Right kidney (tissue), 9 donors: ENCODE measurements at places on chromosomes 11 and 22.

GRCh38 chr11:83157594-83158356, 844 bp downstream of the PCF11 start:
- DNase-seq = peak; percentile 81

DNA sequence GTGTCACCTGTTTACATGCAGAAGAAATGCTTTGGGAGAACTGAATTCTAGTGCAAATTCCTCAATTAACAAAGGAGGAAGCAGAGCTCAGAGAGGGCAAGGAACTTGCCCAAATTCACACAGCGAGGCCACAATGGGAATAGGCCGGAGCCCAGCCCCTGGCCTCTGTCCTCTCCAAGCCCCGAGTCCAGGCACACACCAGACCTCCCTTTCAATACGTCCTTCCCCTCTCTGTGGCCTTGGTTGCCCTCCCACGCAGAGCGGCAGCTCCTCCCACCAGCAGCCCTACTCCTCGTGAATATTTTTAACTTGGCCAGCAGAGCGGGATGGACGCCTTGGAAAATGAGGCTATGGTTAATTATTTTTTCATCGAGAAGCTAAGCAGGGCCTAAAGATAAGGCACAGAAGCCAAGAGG, 1.6 kb upstream of the CARD10 start:
- no peak for DNase-seq

GRCh38 chr11:125338886-125339811, 156.9 kb downstream of the FEZ1 start:
- no peak for DNase-seq

DNA sequence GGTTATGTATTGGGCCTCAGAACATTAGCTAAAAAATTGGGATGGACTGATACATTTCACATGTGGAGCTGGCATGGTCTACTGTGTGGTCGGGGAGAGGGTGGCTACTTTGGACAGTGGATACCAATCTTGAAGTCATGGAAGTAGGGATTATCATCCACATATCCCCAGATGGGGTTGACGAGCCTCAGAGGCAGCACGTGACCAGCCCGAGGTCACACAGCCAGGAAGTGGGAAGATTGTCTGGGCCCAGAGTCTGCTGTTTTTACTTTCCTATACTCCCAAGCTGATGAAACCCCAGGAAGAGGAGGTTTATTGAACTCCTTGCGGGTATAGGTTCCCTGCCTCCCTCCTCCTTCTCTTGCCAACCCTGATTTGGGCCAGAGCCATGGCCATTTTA, 92.9 kb downstream of the FBXO7 start:
- no peak for DNase-seq

DNA sequence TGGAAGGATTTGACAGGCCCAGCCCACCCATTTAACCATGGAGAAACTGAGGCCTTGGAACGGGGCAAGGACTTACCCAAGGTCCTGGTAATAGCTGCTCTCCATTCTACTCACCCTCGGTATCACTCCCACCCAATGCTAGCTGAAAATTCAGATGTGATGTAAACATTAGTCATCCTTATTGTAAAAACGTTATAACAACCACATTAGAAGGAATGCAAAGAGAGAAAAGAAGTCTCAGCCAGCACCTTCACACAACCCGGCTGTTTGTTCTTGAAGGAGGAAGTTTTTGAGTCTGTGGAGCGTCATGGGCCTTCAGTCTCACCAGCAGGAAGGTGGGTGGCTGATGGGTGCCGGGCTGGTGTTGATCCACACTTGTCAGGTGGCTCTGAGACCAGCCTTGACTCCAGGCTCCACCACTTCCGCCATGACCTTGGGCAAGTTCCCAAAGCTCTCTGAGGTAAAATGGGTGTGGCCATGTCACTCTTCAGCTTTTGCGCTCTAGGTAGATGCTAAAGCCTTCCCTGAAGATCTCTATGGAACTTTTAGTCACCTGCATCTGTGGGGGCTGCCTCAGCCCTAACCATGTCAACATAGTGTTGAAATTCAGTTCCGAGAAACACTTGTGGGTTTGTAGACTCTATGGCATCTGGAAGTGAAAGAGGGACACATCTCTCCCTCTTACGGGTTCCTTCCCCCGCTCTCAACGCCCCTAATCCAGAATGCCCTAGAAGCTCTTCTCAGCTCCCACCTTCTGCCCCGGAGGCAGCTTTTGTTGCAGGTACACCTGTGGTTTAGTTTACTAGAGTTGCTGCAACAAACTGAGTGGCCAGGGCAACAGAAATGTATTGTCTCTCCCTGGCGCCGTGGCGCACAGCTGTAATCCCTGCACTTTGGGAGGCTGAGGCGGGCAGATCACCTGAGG, 14.8 kb downstream of the CD6 start:
- no peak for DNase-seq

GRCh38 chr11:129210831-129211181, 18.7 kb upstream of the ARHGAP32 start:
- DNase-seq = no peak

DNA sequence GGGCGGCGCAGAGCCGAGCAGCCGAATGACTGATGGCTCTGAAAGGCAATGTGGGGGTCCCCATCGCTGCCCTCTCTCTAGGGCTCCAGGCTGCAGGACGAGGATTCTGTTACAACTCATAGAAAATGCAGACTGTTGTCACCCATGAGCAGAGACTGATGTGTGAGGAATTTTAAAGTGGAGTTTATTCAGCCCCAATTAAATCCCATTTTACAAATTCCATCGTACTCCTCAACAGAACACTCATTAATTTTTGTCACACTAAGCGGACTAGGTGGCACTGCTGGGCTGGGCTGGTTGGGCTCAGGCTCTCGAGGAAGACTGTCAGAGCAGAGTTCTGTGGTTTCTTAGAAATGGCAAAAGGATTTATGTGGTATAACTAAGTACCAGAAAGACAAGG, 102.6 kb upstream of the SPON1 start:
- no peak for DNase-seq
